ENCODE measurements at places on chromosomes 2 and 18. TPM values are rescaled to one million over a fixed set of nuclear protein-coding genes. Genes with fewer than 3 reads are reported as not detected.

The HOXD8 gene
- polyA plus RNA-seq: 1.0 TPM

The TNFAIP6 gene
- 0.28 TPM for polyA plus RNA-seq

The LOXHD1 gene
- polyA plus RNA-seq: 0.04 TPM

The DYSF gene
- 2.6 TPM for polyA plus RNA-seq

The SERPINB4 gene
- 68.4 TPM for polyA plus RNA-seq

The EVX2 gene
- polyA plus RNA-seq: not detected

The CROCC2 gene
- 0.16 TPM for polyA plus RNA-seq

The IL36RN gene
- 38.4 TPM for polyA plus RNA-seq

The SCYGR2 gene
- not detected for polyA plus RNA-seq

The PROM2 gene
- 82.4 TPM for polyA plus RNA-seq

The ARPC2 gene
- polyA plus RNA-seq: 426 TPM

The SERPINB12 gene
- polyA plus RNA-seq: 1.4 TPM

The CXCR1 gene
- 0.11 TPM for polyA plus RNA-seq

The ANTXR1 gene
- 5.0 TPM for polyA plus RNA-seq

The ST6GAL2 gene
- polyA plus RNA-seq: 1.1 TPM

The LIPG gene
- 1.4 TPM for polyA plus RNA-seq

The CCBE1 gene
- polyA plus RNA-seq: 0.34 TPM

The MALL gene
- polyA plus RNA-seq: 264 TPM

The C2orf81 gene
- polyA plus RNA-seq: 0.81 TPM

The SEPTIN10 gene
- polyA plus RNA-seq: 45.9 TPM

The NYAP2 gene
- 0.09 TPM for polyA plus RNA-seq

The SCN3A gene
- polyA plus RNA-seq: 0.06 TPM

The FKBP7 gene
- polyA plus RNA-seq: 2.8 TPM

All from esophagus (tissue), 2 donors.